ENCODE measurements at places on chromosomes 11 and 22.

DNA sequence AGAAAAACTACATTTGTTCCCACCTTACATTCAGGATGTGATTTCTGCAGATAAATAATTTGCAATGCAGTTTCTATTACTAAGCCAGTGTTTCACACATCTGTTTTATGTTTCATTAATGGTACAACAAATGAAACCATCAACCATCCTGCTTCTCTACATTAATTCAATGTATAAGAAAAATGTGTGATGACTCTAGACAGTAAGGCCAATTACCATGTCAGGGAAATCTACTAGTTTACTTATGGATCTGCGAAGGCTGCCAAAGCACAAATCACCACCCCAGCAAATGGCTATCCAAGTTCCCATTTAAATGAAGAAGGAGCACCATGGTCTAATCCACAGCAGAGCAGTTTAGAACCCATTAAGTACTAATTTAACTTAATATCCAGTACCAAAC is 50.1 kb upstream of the NCAM1 start:
- no peak for DNase-seq

DNA sequence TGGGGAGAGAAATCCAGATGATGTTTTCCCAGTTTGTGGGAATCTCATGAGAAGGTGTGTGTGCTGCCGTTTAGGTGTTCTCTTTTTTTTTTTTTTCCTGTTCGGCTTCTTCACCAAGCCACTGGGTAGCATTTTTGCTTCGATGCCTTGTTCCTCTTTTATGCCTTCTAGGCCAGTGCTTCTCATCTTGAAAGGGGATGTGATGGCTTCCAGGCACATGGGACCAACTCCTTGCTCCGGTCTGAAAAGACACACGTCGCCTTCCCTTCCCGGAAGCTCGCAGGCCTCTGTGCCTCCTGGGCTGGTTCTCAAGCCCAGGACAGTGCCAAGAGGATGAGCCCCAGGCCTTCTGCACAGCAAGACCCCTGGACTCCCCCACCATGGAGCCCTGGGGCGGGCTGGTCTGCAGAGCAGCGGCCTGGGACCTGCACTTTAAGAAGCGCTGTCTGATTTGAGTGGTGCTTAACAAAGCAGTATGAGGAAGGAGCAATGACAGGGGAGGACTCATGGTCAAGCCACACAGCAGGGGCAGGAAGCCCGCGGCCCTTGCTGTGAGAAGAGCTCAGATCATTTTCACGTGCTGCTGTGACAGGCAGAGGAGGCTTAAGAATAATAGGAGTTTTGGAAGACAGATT is 158.8 kb downstream of the MPPED1 start:
- no peak for DNase-seq

DNA sequence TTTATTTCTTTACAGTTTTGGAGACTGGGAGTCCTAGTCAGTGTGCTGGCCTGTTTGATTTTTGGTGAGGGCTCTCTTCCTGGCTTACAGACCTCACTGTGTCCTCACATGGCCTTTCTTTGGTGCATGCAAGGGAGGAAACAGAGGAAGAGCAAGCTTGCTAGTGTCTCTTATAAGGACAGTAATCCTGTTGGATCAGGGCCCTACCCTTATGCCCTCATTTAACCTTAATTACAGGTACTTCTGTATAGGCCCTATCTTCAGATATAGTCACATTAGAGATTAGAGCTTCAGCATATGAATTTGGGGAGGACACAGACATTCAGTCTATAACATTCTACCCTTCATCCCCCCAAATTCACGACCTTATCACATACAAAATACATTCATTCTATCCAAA is 14.3 kb downstream of the ZC3H7B start:
- DNase-seq = no peak

GRCh38 chr11:130379276-130379675 is 49.1 kb downstream of the ADAMTS8 start:
- no peak for DNase-seq

DNA sequence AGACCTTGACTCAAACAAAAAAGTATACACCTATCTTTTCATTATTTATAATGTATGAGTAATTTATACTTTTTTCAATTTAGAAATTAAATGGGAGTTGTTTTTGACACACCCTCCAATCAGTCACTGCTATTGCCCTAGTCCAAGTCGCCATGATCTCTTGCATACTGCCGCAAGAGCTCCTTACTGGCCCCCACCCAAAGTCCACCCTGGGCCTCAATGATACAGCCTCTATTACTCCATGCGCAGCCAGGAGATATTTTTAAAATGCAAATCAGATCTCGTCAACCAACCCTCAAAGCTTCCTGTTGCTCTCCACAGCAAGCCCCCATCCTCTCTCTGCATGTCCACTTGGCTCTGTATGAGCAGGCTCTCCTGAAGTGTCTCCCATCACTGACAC is 12.8 kb upstream of the LMO1 start:
- DNase-seq = no peak

DNA sequence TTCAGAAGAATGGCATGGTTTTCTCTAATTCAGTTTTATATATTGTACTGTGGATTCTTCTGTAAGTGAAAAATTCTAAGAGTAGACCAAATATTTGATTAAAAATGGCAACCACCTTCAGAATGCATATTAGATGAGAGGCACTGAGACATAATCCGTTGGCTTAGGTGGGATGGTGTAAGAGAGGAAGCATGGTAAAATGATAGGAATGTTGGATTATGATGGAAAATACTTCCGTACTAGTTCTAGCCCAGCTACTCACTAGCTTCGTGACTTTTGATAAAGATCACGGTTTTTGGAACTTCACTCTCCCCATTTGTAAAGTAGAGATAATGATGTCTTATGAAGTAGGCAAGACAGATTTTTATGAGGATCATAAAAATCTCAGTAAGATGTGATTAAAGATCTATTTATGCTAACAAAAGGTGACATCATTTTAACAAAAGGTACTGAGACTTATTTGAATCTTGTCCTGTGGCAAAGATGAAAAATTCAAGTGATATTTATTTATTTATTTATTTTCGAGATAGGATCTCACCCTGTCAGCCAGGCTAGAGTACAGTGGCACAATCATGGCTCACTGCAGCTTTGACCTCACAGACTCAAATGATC is 37.5 kb downstream of the UVRAG start:
- no peak for DNase-seq

DNA sequence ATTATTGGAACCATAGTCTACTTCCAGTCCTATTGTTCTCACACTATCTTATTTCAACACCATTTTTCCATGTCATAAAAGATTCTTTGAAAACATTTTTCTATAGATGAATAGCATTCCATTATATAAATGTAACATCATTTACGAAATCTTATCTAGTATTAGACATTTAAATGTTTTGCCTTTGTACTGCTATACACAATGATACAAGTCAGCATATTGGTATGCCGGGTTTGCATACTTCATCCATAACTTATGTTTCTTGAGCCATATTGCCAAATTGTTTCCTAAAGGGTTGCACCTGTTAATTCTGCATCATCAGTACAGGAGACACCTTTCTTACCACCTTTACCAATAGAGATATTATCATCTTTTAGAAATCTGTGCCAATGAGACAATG is 68.2 kb downstream of the SYT13 start:
- no peak for DNase-seq

- peak; percentile 85 for DNase-seq
Measured at GRCh38 chr11:61834278-61835048, 6.4 kb downstream of the FADS2 start.

DNA sequence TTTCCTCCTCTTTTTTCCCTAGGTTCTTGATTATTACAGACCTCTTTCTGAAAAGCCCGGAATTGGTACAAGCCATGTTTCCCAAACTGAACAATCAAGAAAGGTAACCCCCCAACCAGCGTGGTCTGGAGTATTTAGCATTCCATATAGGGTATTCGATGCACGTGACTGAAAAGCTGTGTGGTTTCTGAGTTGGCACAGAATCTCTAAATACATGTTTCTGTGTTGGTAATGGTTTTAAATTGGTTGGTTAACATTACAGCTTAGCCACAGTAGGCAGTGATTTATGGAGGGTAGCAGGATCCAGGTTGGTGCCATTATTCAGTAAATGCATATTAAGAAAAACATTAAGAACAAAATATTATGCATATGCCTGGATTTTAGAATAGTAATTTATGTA is 46.8 kb downstream of the ATXN10 start:
- DNase-seq = no peak

- peak; percentile 8 for DNase-seq
Measured at GRCh38 chr11:62033191-62034035, 66.0 kb upstream of the FTH1 start.

DNA sequence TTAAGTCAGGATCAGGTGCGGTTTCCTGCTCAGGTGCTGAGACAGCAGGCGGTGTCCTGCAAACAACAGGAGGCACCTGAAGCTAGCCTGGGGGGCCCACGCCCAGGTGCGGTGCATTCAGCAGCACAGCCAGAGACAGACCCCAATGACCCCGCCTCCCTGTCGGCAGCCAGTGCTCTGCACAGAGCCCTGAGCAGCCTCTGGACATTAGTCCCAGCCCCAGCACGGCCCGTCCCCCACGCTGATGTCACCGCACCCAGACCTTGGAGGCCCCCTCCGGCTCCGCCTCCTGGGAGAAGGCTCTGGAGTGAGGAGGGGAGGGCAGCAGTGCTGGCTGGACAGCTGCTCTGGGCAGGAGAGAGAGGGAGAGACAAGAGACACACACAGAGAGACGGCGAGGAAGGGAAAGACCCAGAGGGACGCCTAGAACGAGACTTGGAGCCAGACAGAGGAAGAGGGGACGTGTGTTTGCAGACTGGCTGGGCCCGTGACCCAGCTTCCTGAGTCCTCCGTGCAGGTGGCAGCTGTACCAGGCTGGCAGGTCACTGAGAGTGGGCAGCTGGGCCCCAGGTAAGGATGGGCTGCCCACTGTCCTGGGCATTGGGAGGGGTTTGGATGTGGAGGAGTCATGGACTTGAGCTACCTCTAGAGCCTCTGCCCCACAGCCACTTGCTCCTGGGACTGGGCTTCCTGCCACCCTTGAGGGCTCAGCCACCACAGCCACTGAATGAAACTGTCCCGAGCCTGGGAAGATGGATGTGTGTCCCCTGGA is at the start of gene MYO7A:
Gene MYO7A, plus strand, starts transcription at position 327 of the 772 bp plus-strand sequence. CDS start 2,389 bp downstream, outside the sequence.
- peak; percentile 61 for DNase-seq

DNA sequence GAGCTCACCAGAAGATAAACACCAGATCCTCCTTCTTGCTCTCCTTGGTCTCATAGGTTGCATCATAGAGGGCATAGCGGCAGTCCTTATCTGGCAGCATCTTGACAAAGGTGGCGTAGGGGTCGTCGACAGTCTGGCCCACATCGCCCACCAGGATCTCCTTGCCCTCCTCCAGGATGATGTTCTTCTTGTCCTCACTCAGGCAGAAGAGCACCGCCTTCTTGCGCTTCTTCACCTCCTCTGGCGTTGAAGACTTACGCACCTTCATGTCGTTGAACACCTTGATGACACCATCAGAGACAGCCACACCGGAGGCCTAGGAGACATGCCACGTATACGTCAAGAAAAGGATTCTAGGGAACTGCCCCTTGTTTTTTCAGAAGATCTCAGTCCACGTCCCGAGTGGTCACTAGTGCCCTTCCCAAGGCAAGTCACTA is 2.0 kb downstream of the CFL1 start:
- no peak for DNase-seq

DNA sequence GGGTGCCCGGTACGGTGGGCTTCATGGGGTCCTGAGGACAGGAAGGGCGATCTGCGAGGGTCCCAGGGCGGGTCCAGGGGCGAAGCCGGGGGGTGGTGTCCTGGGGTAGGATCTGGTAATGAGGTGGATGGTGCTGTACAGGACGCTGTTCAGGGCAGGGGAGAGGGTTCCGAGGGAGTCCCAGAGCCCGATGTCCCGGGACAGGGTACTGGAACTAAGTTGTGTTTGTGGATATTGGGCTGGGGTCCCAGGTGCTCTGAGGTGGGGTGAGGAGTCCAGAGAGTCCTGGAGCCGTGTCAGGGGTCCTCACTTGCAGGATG is 426 bp downstream of the LZTR1 start:
- DNase-seq = no peak

- no peak for DNase-seq
Measured at GRCh38 chr11:127567237-127567932, 566.8 kb upstream of the KIRREL3 start.

GRCh38 chr11:123344790-123345357 is 85.2 kb upstream of the GRAMD1B start:
- no peak for DNase-seq

DNA sequence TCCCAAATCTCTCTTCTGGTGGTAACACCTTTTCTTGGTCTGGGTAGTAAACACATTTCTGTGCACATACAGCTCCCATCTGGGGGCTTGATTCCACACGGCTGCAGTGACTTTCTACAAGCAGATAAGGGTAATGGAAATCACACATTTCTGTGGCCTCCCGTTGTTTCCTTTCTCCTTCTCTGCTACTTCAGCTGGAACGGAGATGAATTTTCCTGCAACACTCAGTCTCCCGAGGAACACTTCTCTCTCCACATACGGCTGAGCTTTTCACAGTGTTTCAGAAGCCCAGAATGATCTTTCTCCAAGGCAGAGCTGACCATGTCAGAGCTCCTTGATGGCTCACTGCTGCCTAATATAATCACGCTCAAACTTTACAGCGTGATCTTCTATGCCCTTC is 364.3 kb upstream of the NARS2 start:
- DNase-seq = no peak
